ENCODE measurements at places on chromosomes 3 and 15.

DNA sequence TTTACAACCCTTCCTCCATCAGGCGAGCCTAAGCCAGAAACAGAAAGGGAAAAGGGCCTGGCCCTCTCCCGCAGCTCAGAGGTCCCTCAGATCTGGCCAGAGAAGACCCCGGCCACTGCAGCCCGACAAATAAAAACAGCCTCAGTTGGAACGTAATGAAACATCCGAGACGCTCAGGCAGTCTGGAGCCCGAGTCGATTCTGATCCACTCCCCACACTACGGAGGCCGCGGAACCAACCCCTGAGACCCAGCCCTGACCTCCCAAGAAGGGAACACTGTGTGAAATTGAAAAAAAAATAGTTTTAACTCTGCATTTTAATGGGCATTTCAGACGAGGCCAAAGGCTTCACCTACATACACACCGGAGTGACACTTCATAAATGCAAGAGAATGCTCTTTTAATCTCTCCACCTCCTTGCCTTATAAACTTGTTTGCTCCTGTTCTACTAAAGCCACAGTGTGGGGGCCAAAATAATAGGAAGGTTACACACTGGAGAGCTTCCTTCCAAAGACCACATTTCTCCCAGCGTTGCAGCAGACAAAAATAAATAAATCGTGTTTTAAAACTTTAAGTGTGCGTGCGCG lies 3.7 kb downstream of the MEIS2 start:
- no peak for DNase-seq

- no peak for DNase-seq
These were observed 76.7 kb upstream of the PHLDB2 start for GRCh38 chr3:111782447-111782782.

DNA sequence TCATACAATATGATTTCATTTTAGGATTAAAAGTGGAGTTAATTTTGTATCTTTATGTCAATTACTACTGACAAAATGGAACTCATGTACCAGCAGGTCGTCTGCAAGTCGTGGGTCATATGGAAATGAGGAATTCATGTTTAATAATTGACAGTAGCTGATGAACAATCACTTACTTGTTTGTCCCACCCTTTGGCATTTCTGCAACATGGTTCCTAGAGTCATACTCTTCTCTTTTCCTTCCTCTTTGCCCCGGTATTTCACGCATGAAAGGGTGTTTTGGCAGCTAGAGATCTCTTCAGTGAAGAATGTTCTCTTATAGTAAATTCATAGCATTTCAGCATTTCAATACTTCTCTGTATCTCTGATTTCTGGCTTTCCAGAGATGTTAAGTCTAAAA lies 133.3 kb upstream of the SLC24A5 start:
- DNase-seq = no peak

DNA sequence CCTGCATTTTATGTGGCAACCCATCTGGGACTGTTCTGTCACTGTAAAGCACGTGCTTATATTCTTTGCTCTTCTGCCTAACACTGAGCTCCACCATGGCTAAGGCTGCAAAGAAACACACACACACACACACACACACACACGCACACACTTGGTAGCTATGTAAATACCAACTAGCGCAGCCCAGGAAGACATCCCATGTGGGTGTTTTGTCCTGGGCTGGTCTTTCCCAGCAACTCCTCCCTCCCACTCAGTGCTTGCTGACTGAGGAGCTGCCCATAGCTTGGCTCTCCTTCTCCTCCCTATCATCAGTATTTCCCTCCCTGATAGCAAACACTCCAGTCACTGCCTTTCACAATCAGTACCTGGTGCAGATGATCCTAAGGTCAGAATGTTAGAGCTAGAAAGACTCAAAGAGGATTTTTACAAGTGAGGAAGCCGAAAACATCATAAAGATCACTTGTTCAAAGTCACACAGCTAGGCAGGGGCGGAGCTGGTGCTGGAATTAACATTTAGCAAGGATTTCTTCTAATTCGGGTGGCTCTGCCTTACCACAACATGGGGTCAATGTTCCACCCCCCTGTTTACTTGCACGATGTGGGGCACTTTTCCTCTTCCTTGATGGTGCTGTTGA lies 377.1 kb upstream of the TBL1XR1 start:
- DNase-seq = no peak

GRCh38 chr3:133853063-133853924 lies 42.4 kb downstream of the RAB6B start:
- no peak for DNase-seq

DNA sequence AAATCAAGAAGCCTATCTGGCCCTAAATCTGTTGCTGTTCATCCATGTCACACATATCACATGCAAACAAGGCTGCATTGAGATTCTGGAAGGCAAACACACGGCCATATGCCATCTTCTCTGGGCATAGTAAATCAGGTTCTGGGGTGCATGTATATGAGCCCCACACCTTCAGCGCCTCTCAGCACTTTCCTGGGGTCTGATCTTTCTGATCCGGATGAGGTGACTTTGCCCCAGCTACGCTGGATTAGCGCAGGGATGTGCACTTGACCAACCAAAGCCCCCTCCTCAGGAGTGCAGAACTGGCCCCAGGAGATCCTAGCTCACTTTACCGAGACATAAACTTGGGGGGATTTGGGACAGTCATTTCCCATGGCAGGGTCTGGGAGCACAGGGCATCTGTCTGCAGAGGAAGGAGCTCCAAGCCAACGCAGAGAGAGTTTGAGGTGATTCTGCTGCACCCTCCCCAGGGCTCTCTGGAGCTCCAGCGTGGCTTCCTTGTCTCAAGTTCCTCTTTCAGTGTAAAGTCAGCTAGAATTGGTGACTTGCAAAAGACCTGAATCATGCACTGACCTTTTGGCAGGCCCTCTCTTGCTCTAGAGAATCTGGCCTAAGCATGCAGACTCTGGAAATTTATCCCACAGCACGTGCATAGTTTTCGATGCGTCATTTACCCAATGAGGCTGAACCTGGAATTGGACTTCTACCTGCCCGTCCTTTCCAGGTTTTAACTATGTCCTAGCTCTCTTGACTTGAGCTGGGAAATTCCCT lies 63.5 kb upstream of the KLF13 start:
- no peak for DNase-seq

DNA sequence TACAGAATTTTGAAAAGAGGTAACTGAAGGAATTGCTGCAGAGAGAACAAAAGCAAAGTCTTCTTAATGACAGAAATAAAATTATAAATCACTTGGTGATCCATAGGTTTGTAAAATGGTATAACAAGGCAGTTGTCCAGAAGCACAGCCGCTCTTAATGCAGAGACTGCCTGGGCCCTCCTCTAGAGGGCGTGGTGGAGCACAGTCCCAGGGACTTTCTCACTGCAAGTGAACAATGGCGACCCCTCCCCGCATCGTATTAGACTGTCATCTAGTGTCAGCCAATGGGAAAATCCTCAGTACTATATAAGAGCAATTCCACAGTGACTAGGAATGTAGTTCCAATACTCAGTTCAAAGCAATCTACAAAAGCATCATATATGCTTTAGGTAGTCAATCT lies 26.4 kb upstream of the ZBED2 start:
- DNase-seq = no peak

- DNase-seq = no peak
These were observed 86.5 kb downstream of the ST6GAL1 start for GRCh38 chr3:187016639-187017345.

- no peak for DNase-seq
These were observed 63.8 kb downstream of the SLCO2A1 start for GRCh38 chr3:133965906-133966305.

GRCh38 chr3:106728315-106729098 lies 648.7 kb upstream of the CCDC54 start:
- DNase-seq = no peak

- DNase-seq = no peak
These were observed 60.8 kb downstream of the RGMA start for GRCh38 chr15:93028111-93028631.

- no peak for DNase-seq
These were observed 56.3 kb upstream of the FSTL1 start for GRCh38 chr3:120506828-120507774.

- no peak for DNase-seq
These were observed 9.3 kb downstream of the STRA6 start for GRCh38 chr15:74193299-74193718.

GRCh38 chr3:189355481-189356201 lies 183.9 kb downstream of the TPRG1 start:
- DNase-seq = no peak

DNA sequence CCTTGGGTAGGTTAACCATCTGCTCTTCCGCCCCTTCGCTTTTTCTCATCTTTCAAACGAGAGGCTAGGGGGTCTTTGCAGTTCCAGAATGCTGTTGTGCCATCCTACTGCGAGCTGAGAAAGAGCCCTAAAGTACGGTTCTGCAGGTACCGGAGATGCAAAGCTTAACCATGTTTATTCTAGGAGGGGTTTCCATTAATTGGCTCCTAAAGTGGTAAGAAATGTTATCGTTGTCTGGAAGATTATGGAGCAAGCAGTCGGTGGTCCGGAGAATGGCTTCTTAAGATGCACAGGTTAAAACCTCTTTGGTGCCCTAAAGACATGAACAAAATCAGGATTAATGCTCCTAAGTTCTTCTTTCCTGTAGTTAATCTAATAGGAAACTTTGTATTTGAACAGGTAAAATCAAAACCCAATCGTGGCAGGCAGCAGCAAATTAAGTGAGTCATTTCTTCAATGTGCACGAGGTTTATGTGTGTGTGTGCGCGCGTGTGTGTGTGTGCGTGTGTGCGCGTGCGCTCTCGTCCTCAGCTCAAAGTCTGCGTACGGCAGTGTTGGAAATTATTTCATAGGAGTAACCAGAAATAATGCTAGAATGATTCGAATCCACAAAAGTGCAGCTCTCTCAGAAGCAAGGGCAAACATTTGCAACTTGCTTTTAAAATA lies 772 bp downstream of the FAM81A start:
- DNase-seq = no peak

DNA sequence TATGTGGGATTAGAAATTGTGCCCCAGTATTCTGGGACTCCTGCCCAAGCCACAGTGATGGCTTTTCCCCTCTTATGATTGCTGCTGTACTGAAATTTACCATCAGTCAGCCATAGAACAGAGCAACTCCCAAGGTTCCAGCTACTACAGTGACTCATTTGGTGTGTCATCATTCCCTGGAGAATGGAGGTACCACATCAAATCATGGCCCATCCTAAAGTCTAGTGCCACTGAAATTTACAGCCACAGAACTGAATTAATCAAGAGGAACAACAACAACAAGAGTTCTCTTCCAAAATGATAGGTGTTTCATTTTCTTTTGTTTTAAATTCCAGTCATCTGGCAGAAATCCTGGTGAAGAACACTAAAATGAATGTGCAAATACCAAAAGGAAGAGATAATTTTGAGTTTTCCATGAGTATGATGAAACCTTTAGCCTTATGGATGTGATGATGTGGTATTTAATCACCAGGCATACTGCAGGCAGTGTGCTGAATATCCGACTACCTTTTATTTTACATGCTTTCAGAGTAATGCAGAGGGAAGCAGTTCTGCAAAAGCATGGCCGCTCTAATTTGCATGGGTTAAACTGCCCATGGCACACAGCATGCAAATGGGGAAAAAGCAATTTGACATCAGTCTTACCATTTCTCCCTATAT lies 75.6 kb upstream of the SLC2A2 start:
- no peak for DNase-seq

DNA sequence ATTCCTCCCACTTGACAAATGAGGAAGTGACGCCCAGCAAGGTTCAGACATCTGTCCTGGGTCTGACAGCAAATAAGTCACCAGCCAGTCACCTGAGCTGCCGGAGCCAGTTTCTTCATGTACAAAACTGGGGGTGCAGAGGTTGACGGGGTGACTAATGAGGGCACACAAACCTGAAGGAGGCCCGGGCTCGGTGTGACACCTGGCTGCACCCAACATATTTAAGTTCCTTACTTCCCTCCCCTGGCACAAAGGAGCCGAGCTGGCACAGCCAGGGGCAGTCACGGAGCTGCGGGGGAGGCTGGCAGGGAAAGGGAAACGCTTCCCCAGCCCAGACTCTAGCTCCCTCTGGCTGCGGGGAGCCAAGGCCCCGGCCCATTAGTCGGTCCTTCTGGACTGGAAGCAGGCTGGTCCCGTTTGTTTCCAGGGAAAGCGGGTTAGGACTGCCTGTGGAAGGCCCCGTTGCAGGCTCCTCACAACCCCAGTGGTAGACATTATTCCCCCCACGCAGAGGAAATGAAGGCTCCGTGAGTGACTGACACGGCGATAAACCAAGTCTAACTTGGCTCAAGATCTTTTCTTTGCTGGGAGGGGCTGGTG lies 2.3 kb downstream of the FBXL22 start:
- no peak for DNase-seq

- DNase-seq = no peak
These were observed 55.3 kb downstream of the SNTN start for GRCh38 chr3:63707731-63708130.

DNA sequence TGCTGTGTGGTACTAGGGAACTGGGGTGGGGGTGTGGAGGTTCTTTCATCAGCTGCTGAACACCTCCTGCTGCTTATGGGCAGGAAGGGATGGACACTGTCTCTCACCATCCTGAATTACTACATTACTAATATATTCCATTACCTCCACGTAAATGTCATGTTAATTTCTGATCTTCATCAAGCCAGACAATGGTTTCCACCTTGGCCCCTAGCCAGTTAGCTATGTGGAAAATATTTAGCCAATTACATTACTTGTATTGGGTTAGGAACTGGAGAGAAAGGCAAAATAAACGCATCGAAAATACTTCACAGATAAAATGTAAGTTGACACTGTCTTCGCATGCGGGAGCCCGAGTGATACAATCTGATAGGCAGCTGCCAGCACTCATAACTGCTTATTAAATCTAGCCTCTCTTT lies 95.1 kb downstream of the FOXP1 start:
- peak; percentile 53 for DNase-seq

DNA sequence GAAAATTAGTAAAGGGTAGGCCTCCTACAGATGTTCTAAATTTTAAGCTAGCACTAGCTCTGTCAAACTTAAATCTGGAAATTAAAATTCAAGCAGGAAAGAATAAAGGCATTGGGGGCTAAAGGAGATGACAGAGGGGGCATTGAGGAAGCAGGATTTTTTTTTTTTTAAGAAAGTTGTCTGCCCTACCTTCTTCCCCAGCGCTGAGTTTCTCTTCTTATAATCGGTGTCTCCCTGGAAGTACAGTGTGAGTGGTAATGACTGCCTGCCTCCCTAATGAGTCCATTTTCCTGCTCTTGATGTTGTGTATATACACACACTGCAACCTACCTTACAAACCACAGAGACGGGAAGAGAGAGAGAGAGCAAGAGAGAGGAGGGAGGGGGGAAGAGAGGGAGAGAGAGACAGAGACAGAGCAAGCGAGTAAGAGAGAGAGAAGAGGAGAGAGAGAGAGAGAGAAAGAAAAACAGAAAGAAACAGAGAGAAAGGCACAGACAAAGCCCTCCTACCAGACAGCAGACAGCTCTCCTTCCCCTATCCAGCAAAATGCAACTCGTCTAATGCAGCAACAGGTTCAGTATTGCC lies 47.0 kb downstream of the ZBTB20 start:
- DNase-seq = peak; percentile 82

- DNase-seq = no peak
These were observed 30.5 kb upstream of the PDZRN3 start for GRCh38 chr3:73655197-73655596.

GRCh38 chr15:51332206-51333147 lies 5.9 kb downstream of the CYP19A1 start:
- no peak for DNase-seq

- no peak for DNase-seq
These were observed 17.8 kb downstream of the SPATA12 start for GRCh38 chr3:57078344-57078634.
